Epithelial cell of proximal tubule (primary cell): ENCODE measurements at places on chromosomes 16 and 17. TPM values are rescaled to one million over a fixed set of nuclear protein-coding genes. Genes with fewer than 3 reads are reported as not detected.

GRCh38 chr16:67190448-67191399 lies 788 bp upstream of the EXOC3L1 start:
- no peak for DNase-seq

DNA sequence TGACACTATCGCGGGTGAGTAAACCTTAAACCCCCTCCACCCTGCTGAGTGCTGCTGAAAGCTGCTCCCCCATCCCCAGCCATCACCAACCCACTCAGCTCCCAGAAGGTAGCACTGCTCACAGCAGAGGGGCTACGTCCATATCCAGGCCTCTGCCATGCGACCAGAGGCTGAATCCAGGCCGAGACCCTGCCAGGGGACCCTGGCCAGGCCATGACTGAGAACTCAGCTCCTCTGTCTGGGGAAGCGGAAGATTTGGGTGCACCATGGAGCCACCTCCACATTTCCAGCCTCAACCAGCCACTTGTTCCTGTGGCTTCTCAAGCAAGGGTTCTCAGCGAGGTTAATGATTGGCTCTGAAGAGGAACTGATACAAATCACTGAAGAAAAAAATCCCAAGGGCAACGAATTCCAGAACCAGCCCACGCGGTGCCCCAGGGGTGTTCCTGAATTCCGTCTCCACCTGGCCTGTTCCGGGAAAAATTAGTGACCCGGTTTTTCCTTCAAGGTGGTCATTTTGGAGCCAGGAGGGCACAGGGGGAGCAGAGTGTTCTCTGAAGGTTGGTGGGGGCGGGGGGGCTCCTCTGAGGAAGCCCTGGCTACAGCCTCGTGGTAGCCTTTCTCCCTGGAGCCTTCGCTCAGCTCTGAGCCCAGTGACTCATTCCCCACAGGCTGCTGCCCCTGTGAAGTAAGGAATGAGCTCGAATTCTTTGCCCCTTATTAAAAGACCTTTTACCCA lies 9.3 kb upstream of the SLC16A5 start:
- peak; percentile 88 for DNase-seq

GRCh38 chr16:87108941-87109340 lies 208.3 kb downstream of the C16orf95 start:
- no peak for DNase-seq

- no peak for DNase-seq
Observed at GRCh38 chr17:29112771-29113295, 67.4 kb downstream of the MYO18A start.

- no peak for DNase-seq
Observed at GRCh38 chr17:57110579-57111325, 25.7 kb downstream of the AKAP1 start.

DNA sequence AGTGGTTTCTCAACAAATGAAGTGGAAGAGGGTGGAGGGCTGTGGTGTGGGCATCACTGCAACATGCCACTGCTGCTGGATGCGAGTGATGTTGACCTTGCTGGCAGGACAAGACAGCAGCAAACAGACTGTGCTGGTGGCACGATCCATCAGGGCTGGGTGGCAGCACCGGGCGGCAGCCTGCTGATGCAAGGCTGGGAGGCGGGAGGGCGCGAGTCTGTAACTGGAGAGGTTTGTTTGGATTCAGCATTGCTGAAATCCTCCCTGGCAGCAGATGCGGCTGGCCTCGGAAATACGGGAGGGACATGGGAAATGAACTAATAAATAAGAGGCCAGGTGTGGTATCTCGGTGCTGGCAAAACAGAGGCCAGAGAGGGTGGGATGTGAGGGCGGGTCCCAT lies 224.2 kb downstream of the ENGASE start:
- DNase-seq = no peak

Gene ANKRD40CL
- not detected in 2 replicates for total RNA-seq

Gene GDPD3
- 0.72 TPM in 1 of 2 replicates, not detected in the other for total RNA-seq

Gene SPATA32
- total RNA-seq = not detected in 2 replicates
